ENCODE measurements at places on chromosomes 4 and X.

GRCh38 chr4:94924566-94924965 is 166.8 kb downstream of the BMPR1B start:
- no peak for DNase-seq

DNA sequence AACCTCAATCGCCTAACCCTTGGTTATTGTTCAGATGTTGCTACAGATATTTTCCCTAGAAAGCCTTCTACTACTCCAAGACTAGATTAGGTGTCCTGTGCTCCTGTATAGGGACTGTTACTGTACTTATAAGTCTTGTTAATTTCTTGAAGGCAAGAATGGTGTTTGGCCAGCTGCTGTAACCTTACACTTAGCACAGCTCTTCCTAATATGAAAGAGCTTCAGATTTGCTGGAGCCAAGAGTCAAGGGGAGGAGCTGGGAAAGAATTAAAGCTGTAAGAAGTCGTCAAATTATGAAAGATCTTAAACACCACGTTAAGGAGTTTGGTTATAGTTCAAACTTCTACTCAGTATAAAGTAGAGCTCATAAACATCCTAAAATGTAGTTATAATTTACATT is 245.9 kb upstream of the TLL1 start:
- DNase-seq: no peak

DNA sequence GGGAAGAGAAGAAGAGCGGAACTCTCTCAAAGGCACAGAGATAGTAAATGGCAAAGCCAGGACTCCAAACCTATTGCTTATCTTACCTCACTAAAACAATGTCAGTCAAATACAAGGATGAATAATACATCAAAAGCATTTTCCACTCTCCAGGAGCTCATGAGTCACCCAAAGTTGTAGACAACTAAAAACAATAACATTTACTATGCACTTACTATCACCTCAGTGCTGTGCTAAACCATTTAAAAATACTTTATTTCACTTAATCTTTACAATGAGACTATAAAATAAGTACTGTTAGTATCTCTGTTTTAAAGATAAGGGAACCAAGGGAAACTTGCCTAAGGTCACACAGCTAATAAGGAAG is 163.2 kb upstream of the SPANXC start:
- no peak for DNase-seq

DNA sequence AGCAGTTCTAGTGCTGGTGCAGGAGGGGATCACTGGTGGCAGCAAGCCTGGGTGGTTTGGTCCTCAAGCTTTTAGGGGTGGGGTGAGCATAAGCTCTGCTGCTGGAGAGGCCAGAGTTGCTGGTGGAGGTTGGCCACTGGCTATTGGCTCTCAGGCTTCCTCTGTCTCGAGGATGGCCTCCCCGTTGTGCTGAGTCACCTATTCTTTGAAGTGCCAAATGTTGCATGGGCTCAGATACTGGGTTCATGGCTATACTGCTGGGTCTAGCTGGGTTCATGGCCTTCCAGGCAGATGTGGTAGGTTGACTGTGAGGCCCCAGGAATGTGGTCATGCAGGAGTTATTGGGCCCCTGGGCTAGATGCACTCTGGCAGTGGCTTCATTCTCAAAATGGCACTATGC is 466.3 kb downstream of the NAF1 start:
- DNase-seq: no peak

- no peak for DNase-seq
Measured at GRCh38 chr4:186772936-186773487, 49.4 kb upstream of the FAT1 start.

DNA sequence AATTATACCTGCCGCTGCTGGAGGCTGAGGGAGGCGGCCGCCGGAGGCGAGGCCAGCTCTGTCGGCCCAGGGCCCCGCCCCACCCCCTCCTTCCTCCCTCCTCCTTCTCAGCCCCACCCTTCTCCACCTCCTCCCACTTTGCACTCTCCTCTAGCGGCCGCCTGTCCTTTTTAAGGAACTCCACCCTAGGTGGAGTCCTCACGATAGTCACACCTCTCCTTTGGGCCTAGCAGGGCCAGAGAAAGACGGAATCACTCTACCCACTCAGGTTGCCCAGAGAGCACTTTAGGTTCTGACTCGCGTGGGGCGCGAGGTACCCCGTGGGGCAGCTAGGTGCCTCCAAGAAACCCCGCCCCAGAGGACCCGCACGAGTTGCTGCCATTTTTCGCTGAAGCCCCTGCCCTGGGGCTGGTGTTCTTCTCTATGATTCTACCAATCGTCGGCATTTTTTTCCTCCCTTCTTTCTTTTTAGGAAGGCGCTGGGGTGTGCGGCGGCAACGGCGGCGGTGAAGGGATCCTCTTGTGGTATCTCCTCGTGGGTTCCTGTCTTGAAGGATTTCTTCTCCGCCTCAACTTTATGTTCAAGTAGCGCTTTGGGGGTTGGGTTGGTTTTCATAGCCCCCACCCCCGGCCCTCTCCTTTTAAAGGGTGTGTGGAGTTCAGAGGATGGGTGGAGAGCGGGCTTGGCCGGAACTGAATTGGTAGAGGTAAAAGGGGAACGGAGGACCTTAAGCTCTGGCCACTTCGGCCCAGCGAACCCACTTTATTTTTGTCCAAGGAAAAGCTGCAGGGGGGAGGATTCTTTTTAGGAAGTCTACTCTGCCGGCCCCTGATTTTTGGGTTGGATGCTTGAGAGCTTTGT is at the start of gene KLF8:
Gene KLF8 (plus strand): TSS at position 136 of the 862 bp plus-strand sequence. CDS start 979 bp downstream, outside the sequence.
- peak; percentile 61 for DNase-seq

- DNase-seq: peak; percentile 7
Measured at GRCh38 chrX:40095583-40096394, 2.0 kb downstream of the BCOR start.

DNA sequence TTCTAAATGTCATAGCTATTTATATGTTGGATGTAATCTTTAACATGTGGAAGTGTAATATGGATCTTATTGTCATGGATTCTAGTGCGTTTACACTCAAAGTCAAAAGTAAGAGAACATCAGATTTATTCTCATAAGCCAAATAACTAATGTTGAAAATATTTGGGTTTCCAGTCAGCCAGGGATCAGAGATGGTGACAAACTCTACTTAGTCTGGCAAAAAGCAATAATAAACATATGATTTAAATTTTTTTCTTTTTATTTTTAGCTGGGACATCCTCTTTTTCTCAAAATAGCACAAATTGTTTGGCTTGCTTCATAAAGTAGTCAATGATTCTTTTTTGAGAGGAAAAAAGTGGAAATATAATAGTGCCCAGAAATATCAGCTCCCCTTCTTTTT is 392.3 kb downstream of the ARHGAP24 start:
- DNase-seq: no peak

GRCh38 chr4:157242871-157243270 is 22.3 kb downstream of the GRIA2 start:
- no peak for DNase-seq

GRCh38 chr4:165709973-165710526 is 163.0 kb upstream of the TLL1 start:
- no peak for DNase-seq

GRCh38 chr4:17329046-17329445 is 182.8 kb downstream of the QDPR start:
- DNase-seq: no peak

- no peak for DNase-seq
Measured at GRCh38 chrX:93319609-93320008, 353.8 kb downstream of the NAP1L3 start.

DNA sequence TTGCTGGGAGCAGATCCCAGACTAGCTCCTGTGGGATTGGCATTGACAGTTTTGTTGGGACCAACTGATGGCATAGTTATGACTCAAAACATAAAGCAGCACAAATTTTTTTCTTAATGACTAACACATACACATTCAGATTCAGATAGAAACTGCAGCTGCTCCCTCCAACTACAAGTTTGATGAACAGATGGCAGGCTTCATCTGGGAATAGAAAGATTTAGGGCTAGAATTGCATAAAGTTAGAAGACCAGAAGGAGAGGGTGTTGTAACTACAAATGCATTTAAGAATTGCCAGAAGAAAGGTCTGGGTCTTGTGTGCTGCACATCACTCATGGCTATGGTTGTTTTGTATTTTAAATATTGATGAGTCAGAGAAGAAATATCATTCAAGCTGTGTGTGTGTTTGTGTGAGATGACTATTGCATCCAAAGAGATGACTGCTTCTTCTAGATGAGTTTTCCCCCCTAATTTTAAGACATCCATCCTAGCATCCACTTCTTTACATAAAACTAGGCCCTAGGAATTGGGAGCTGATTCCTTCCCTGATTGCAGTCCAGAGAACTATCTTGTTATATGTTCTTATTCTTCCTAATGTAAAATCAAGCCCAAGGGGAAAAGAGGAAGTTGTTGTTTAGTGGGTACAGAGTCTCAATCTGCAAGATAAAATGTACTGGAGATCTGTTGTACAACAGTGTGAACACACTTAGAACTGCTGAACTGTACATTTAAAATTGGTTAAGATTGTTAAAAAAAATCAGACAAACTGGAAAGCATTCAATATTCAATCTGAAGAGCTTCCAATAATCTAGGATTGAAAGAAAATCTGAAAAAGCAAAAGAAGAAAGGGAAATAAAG is 175.1 kb downstream of the PARM1 start:
- DNase-seq: no peak

GRCh38 chrX:126164226-126164625 is 1.9 kb downstream of the DCAF12L2 start:
- no peak for DNase-seq

- no peak for DNase-seq
Measured at GRCh38 chr4:4852591-4853362, 6.7 kb upstream of the MSX1 start.

DNA sequence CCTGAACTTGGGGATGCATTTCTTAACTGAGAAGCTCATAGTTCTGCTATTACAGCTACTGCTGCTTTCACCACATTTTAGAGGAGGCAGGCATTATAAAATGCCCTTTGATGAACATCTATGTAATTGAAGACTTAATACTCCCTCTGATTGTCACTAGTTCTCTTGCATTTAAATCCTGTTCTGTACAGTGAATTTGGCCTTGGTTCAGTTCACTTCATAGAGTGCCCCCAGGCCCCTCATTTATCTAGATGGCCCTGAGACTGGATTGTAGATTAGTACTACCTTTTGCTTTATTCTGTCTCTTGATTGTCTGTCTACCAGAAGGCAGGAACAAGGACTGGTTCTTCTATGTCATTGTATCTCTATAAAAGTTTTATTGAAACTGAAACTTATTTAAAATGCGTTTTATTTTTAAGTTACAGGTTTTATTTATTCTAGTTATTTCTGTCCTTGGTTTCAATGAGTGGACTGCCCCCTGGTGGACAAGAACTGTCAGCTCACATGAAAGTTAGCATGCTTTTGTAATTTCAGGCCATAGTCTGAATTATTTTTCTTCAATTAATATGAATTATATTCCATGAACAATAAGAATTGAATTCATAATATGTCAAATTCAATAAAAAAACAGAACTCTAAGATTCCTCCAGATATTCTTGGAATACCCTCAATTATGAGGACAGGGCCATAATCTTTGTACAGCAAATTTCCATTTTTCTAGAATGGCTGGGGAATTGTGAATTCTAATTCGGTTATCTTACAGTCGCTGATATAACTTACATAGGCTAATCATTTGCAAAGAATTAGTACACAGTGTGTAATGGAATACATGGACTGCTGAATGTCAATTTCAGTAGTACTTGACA is 47.2 kb upstream of the TMEM33 start:
- DNase-seq: no peak

GRCh38 chr4:152640058-152640921 is 39.5 kb downstream of the TMEM154 start:
- no peak for DNase-seq

DNA sequence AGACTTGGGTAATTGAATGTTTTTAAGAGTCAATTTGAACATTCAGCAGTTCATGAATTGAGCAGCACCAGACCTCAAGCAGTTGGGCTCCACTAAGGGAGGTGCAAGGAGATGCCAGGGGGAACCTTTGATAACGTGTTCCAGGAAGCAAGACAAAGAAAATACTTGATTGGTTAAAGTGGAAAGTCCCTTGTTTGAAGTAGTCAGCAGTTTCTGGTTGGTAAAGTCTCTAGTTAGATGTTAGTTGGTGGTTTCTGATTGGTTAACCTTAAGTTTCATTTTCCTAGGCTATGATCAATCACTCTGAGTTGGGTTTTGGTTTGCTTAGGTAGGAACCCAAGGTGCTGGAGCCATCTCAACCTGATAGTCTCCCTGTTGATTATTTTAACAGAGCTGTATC is 4.0 kb downstream of the HERC6 start:
- DNase-seq: no peak
